Stomach (tissue), 19 donors: ENCODE measurements at places on chromosomes 5 and 9. TPM values are rescaled to one million over a fixed set of nuclear protein-coding genes. Genes with fewer than 3 reads are reported as not detected.

GRCh38 chr5:167822241-167822640, 469.2 kb upstream of the WWC1 start:
- no peaks in the 10 kb centered on the region for H3K36me3 ChIP-seq
- no peak overlapping the region for H3K27ac ChIP-seq
- no peak for DNase-seq

DNA sequence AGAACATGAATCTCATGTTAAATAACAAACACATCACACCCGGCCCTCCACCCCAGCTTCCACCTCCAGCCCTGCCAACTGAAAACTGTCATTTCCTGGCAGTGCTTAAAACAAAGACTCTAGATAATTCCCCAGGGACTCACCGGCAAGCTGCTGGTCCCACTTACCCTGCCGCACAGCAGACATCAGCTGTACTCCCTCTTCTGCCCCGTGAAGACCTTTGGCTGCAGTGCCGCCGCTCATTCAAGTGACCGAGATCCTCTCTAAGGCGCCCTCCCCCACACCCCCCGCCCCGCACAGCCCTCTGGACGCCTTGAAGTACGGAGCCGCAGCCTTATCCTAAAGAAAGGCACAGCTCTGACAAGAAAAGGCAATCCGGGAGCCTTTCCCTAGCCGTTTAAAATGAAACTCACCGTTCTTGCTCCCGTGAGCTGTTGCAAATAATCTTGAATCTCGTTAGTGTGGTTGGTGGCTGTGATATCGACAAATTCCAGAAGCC, 434 bp downstream of the GLRX start:
- peaks cover 4% of the 10 kb centered on the region for H3K36me3 ChIP-seq
- peak overlapping the region; percentile 68 for H3K27ac ChIP-seq
- H3K4me3 ChIP-seq = peak overlapping the region; percentile 83
- DNase-seq = peak; percentile 60
- H3K4me1 ChIP-seq = peaks cover 77% of the 10 kb centered on the region

Gene SIL1
- 31.8 TPM for total RNA-seq

DNA sequence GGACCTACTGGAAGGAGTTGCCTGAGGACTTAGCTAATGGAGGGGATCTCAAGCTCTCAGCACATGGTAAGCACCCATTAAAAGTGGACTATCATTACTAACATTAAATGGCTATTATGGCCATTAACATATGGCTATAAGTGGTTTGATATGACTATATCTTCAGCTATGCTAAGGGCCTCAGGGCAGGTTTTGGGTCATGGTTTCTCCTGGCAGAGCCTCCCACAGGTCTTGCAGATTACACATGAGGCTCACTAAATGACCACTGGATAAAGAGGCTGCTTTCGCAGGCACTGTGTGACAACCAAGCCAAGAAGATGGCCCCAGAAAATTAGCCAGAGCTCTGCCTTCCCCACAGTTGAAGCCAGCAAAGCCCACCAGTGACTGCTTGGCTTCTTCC, 15.4 kb downstream of the CCNJL start:
- H3K4me3 ChIP-seq = no peak overlapping the region
- H3K36me3 ChIP-seq = no peaks in the 10 kb centered on the region
- H3K27me3 ChIP-seq = no peaks in the 10 kb centered on the region
- no peak for DNase-seq

Gene UNC13B
- 55.4 TPM for total RNA-seq

GRCh38 chr5:125575891-125576505, 829.6 kb upstream of the ZNF608 start:
- peaks cover 11% of the 10 kb centered on the region for H3K4me1 ChIP-seq
- no peak overlapping the region for H3K4me3 ChIP-seq
- H3K27me3 ChIP-seq = no peaks in the 10 kb centered on the region
- no peak overlapping the region for H3K27ac ChIP-seq
- DNase-seq = peak; percentile 67

Gene N4BP3
- total RNA-seq = 4.0 TPM

GRCh38 chr5:75167345-75167744, 69.3 kb downstream of the ANKRD31 start:
- DNase-seq = no peak
- H3K4me3 ChIP-seq = no peak overlapping the region

- H3K27me3 ChIP-seq = no peaks in the 10 kb centered on the region
- no peak overlapping the region for H3K4me3 ChIP-seq
- no peaks in the 10 kb centered on the region for H3K4me1 ChIP-seq
These were observed 7.2 kb upstream of the ARRDC3 start for GRCh38 chr5:91390268-91390667.

GRCh38 chr5:61332851-61333320, 828 bp downstream of the ZSWIM6 start:
- peaks cover 53% of the 10 kb centered on the region for H3K4me1 ChIP-seq
- peak overlapping the region; percentile 97 for H3K27ac ChIP-seq
- peak overlapping the region; percentile 93 for H3K4me3 ChIP-seq
- no peaks in the 10 kb centered on the region for H3K27me3 ChIP-seq
- DNase-seq = peak; percentile 85

Gene GKAP1
- total RNA-seq = 9.0 TPM

Gene ANKRD31
- total RNA-seq = 1.1 TPM

Gene NDUFS4
- total RNA-seq = 94.6 TPM

Gene DTWD2
- total RNA-seq = 6.2 TPM

DNA sequence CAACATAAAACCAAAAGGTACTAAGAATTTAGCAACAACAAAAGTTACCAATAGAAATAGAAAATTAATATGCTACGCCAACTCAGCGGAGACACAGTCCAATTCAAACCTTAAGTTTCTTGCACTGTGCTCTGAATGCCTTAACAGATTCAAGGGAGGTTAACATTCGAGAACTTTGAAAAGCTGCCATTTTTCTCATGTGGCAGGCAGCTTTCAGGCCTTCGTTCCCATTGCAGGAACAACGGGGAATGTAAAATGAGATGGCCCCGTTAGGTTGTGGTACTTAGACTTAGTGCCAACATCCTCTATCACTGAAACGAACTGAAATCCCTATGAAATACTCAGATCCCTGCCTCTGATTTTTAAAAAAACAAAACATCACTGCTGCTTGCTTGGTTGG, 22.4 kb downstream of the FNBP1 start:
- no peak overlapping the region for H3K4me3 ChIP-seq
- H3K27me3 ChIP-seq = no peaks in the 10 kb centered on the region
- H3K4me1 ChIP-seq = peaks cover 75% of the 10 kb centered on the region
- H3K36me3 ChIP-seq = no peaks in the 10 kb centered on the region
- no peak for DNase-seq

GRCh38 chr5:178383919-178384815, 151.6 kb upstream of the PHYKPL start:
- no peak for DNase-seq
- no peaks in the 10 kb centered on the region for H3K36me3 ChIP-seq
- H3K27ac ChIP-seq = no peak overlapping the region
- no peak overlapping the region for H3K4me3 ChIP-seq

DNA sequence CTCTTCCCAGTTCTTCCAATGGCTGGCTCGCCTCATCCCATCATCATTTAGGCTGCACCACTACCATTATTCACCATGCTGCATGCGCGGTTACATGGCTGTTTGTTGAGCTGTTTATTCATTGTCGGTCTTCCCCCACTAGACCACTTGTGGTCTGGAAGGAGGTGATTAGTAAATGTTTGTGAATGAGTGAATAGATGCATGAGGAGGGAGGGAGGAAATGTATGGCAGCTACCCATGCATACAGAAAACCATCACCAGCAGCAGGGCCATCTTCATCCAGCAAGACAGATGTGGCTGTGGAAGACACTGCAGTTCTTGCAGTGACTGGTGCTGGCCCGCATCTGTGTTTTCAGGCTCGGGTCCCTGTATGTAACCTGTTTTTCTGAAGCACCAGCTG, 113.3 kb upstream of the SAP30L start:
- H3K4me3 ChIP-seq = no peak overlapping the region
- H3K36me3 ChIP-seq = peaks cover 82% of the 10 kb centered on the region
- H3K4me1 ChIP-seq = no peaks in the 10 kb centered on the region
- DNase-seq = no peak
- H3K27ac ChIP-seq = no peak overlapping the region

- no peaks in the 10 kb centered on the region for H3K36me3 ChIP-seq
- no peak overlapping the region for H3K4me3 ChIP-seq
- H3K27me3 ChIP-seq = no peaks in the 10 kb centered on the region
- H3K4me1 ChIP-seq = no peaks in the 10 kb centered on the region
- no peak for DNase-seq
These were observed 267.5 kb downstream of the ACTL7B start for GRCh38 chr9:108588246-108588645.

Gene HEMGN
- total RNA-seq = not detected

DNA sequence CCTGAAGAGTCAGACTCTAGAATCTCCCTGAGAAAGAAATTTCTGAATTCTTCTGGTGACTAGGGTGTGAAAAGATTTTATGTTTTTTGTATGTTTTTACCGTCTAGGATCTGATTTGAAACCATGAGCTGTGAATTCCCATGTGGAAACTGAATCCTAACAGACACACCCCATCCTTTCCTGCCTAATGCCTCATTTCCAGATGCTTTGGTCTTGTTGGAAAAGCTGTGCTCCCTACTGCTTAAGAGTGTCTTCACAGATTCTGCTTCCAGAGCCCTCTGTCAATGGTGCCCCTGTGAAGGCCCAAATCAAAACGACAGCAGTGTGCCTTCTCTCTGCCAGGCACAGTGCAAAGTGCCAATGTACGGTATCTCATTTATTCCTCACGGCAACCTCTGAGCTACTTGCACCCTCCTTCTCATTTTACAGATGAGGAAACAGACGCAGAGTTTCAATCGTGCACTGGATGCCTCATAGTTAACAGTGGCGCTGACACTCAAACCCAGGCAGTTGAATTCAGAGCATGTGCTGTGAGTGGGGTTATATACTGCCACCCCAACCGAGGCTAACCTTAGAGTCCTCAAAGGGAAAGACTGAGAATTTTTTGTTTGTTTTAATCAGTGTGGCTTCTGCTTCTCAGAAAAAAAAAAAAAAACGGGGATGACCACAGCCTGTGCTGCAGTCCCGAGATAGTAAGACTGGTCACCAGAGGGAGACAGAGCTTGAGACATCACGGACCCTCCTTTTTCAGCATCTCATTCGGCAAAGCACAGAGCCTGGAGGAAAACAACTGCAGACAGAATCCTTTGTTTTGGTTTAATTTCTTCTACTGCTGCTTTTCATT, 188.4 kb downstream of the SNCAIP start:
- H3K4me1 ChIP-seq = no peaks in the 10 kb centered on the region
- no peak overlapping the region for H3K4me3 ChIP-seq
- H3K36me3 ChIP-seq = no peaks in the 10 kb centered on the region
- H3K27ac ChIP-seq = no peak overlapping the region
- H3K27me3 ChIP-seq = no peaks in the 10 kb centered on the region
- DNase-seq = peak; percentile 81

DNA sequence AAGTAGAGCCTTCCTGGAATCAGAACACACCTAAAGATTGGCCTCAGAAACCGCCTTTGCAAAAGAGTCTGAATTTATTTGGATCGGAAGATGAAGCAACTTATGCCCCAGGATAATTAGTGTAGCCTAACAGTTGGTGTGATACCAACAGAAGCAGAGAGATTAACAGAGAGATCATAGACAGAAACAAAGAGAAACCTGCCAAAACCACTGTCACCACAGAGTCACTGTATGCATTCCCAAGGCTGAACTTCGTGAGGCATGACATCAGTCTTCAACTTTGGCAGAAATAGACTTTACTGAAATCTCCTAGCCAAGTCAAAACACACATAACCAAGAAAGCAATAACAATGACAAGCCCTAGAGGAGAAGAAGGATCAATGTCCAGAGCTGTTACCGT, 361.8 kb downstream of the ELAVL2 start:
- H3K36me3 ChIP-seq = no peaks in the 10 kb centered on the region
- DNase-seq = no peak
- H3K27ac ChIP-seq = no peak overlapping the region
- no peak overlapping the region for H3K4me3 ChIP-seq
- H3K4me1 ChIP-seq = no peaks in the 10 kb centered on the region
- H3K27me3 ChIP-seq = no peaks in the 10 kb centered on the region

Gene OCLN
- 52.3 TPM for total RNA-seq

DNA sequence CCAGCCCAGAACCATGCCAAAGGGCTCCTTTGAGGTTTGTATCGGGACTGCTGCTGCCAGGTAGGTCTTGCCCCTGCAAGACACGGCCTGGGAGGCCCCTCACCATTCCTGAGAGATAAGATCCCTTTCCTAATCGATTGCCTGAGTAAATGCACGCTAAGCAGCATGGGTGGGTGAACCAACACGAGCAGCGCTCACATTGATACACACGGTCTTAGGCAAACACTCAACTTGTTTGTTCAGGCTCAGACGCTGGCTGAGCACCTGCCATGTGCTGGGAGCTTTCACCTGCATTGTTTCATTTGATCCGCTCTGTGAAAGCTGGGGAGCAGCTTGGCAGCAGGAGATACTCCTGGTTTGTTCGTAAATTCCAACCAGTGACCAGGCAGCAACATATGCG, 76.9 kb upstream of the NEURL1B start:
- peak; percentile 79 for DNase-seq
- no peaks in the 10 kb centered on the region for H3K36me3 ChIP-seq
- H3K27me3 ChIP-seq = no peaks in the 10 kb centered on the region
- peaks cover 6% of the 10 kb centered on the region for H3K4me1 ChIP-seq

Gene WDR36
- 5.5 TPM for total RNA-seq

- peaks cover 14% of the 10 kb centered on the region for H3K36me3 ChIP-seq
- DNase-seq = peak; percentile 21
- H3K27me3 ChIP-seq = peaks cover 42% of the 10 kb centered on the region
- H3K4me3 ChIP-seq = peak overlapping the region; percentile 59
- H3K27ac ChIP-seq = peak overlapping the region; percentile 47
These were observed 5.5 kb downstream of the NR2F1 start for GRCh38 chr5:93588352-93589151.

DNA sequence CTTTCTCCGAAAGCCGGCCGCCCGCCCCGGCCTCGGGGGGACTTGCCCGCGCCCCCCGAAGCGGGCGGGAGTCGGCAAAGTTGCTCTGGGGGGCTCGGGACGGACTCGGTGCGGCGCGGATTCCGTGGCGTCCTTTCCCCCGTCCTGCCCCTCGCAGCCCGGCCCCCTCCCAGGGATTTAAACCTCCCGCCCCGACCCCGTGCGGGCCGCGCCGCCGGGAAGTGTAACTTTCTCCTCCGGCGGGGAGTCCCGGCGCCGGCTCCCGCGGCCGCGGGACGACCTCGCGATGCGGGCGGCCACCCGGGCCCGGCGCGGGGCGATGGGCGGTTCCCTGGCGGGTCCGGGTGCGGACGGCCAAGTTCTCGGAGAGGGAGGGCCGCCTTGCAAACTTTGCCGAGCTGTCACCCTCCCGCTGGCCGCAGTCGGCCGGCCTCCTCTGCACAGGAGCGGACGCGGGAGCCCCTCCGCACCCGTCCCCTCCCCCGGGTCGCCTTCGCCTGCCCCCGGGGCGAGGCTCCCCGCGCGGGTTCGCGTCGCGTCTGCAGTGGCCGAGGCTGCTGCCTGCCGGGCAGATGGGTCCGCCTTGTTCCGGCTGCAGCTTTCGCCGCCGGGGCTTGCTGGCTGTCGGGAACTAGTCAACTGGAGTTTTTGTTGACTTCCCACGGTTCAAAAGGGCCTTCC, 732 bp downstream of the PBX3 start:
- no peaks in the 10 kb centered on the region for H3K27me3 ChIP-seq
- H3K36me3 ChIP-seq = no peaks in the 10 kb centered on the region
- peak overlapping the region; percentile 72 for H3K4me3 ChIP-seq
- H3K4me1 ChIP-seq = peaks cover 10% of the 10 kb centered on the region
- peak; percentile 35 for DNase-seq
